Left renal pelvis (tissue), 4 donors: ENCODE measurements at places on chromosomes 7 and 10. TPM values are rescaled to one million over a fixed set of nuclear protein-coding genes. Genes with fewer than 3 reads are reported as not detected.

Gene DLG5
- polyA plus RNA-seq = 47.2 TPM

Gene CYP17A1
- polyA plus RNA-seq = 2.1 TPM

Gene NOBOX
- not detected for polyA plus RNA-seq

- no peak for DNase-seq
Measured at GRCh38 chr10:54869022-54869421, 68.0 kb upstream of the PCDH15 start.

Gene ABCC2
- 10.0 TPM for polyA plus RNA-seq

- no peak for DNase-seq
Measured at GRCh38 chr7:101129603-101130117, 2.8 kb downstream of the SERPINE1 start.

DNA sequence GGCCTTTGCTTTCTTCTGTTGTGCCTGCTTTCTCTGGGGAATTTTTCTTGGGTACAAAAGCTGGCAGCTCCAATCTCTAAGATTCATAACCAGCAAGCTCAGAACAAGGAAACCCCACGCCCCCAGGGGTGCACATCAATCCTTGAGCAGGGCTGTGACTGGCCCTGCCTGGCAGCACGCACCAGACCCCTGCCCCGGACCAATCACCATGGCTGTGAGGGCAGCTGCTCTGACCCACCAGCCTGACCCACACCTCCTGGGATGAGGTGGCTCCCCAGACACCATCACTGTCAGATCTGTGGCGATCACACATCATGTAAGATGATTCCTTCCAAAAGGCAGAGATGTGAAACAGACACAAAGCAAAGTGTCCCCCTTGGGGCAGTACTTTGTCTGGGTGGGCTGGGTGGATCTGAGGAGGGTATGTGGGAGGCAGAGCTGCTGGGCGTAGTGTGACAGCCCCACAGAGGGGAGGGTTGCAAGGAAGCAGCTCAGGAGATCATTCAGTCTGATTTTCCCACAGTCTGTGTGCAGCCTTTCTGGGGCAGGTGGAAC is 175.5 kb upstream of the SHH start:
- DNase-seq = no peak

- no peak for DNase-seq
Measured at GRCh38 chr10:111078505-111079185, 1.8 kb downstream of the ADRA2A start.

Gene ENKUR
- polyA plus RNA-seq = 4.4 TPM

GRCh38 chr7:99525713-99526440 is 21.4 kb downstream of the ZKSCAN5 start:
- no peak for DNase-seq

GRCh38 chr10:126646110-126646509 is 24.4 kb downstream of the C10orf90 start:
- DNase-seq = no peak

- DNase-seq = no peak
Measured at GRCh38 chr7:137091396-137091795, 222.9 kb downstream of the CHRM2 start.

- DNase-seq = no peak
Measured at GRCh38 chr10:44787480-44788075, 123.6 kb upstream of the TMEM72 start.

- DNase-seq = no peak
Measured at GRCh38 chr7:37054624-37055241, 330.4 kb upstream of the AOAH start.

DNA sequence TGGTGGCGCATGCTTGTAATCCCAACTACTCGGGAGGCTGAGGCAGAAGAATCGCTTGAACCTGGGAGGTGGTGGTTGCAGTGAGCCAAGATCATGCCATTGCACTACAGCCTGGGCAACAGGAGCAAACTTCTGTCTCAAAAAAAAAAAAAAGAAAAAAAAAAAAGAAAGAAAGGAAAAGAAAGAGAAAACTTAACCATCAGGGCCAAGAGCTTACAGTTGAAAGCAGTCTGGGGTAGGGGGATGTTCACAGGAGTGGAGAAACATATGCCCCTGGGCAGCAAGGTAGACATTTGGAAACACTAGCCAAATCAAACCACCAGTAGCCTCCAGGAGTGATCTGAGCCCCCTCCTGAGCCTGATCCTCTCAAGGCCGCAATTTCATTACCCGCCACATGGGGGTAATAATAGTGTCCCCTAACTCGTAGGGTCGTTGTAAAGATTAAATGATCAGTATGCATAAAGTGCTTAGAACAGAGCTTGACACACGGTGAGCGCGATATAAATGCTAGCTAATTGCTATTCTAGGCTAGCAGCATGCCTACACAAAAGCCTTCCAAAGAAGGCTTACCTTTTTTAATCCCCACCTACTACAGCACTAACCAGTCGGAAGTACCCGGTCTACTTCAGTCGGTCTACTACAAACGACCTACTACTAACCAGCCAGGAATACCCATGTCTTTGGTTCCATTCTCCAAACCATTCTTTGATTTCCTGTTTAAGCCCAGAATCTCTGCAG is 274.3 kb upstream of the NEBL start:
- DNase-seq = no peak

DNA sequence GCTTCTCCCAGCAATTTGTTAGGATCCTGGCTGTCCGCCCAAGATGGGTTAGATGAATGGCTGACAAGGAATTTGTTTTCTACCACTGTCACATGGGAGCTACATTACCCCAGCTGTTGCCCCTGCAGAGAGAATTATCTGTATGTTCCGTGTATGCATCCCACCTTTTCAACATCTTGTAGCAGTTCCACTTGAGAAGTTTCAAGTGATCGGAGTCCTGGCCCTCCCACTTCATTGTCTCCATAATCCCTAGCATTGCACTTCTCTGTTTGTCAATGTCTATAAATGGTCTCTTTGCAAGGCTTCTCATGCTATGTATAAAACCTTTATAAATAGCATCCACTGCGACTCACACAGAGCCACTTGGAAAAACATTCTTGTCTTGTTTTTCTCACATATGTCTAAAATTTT is 972.5 kb downstream of the CNTNAP2 start:
- no peak for DNase-seq

Gene DRGX
- not detected for polyA plus RNA-seq

Gene GPR26
- not detected for polyA plus RNA-seq

GRCh38 chr7:77395626-77396025 is 20.5 kb downstream of the GSAP start:
- no peak for DNase-seq

GRCh38 chr10:103333934-103334520 is 16.9 kb downstream of the PCGF6 start:
- DNase-seq = no peak

GRCh38 chr7:43554423-43554822 is 28.5 kb upstream of the STK17A start:
- DNase-seq = no peak

- no peak for DNase-seq
Measured at GRCh38 chr10:115941361-115941771, 331.6 kb downstream of the GFRA1 start.

Gene BEND7
- polyA plus RNA-seq = 39.5 TPM

DNA sequence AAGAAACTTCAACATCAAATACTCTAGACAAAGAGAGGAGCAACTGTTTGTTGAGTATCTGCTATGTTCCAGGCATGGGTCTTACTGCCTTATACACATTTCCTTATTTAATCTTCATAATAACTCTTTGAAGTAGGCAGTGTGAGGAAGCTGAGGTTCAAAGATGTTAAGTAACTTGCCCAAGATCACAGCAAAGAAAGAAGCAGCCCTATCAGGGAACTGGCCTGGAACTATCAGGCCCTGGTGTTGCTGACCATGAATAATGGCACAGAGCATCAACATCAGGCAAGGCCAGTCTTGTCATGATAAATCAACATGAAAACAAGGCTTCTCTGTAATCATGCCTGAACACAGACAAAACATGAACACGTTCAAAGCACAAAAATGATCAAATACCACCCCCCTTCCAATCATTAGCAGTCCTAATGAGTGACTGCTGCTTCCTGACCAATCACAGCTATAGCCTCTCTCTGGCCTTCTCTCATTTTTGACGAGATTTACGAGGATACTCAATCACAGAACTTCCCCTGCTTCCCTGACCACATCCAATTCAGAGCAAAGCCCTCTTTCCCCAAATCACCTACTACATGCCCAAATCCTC is 2.3 kb downstream of the GSDME start:
- no peak for DNase-seq

GRCh38 chr10:43250615-43251418 is 16.0 kb downstream of the RASGEF1A start:
- no peak for DNase-seq

DNA sequence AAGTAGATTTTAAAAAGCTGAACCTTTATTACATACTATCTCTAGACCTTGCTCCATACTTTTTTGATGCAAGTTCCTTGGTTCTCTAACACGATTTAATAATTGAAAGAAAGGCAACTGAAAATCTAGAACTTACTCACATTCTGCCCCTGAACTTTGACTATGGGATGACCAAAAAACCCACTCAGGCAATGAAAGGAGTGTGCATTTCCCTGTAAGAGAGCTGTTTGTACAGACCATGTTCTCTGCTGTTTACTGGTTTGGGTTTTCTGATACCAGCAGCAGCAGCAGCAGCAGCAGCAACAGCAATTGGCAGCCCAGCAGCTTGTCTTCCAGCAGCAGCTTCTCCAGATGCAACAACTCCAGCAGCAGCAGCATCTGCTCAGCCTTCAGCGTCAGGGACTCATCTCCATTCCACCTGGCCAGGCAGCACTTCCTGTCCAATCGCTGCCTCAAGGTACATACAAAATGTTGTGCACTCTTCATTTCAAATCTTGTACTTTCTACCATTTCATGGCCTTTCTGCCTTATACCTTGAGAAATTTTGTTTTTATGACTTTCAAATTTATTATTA is 216.7 kb downstream of the FOXP2 start:
- no peak for DNase-seq
